ENCODE measurements at places on chromosomes 11 and 22.

GRCh38 chr11:73466643-73467042, 90.4 kb downstream of the RELT start:
- DNase-seq: no peak

- DNase-seq: no peak
Observed at GRCh38 chr11:118415062-118415738, 13.8 kb downstream of the ATP5MG start.

DNA sequence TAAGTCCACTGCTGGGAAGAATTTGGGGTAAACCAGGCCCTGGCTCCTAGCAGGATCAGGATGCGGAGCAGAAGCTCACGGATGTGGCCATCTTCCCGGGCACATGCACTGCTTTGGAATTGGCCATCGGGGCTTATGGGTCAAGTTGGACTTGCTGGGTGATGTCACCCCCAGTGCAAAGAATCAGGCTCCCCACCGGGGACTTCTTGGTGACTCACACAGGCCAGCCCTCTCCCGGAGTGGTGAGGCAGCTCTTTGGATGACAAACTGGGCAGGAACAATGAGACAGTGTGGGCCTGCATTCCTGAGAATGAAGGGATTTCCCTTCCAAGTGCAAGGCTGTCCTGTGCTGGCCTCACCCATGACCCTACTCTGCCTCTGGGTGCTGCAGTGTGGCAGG, 128.8 kb upstream of the ANO1 start:
- no peak for DNase-seq

DNA sequence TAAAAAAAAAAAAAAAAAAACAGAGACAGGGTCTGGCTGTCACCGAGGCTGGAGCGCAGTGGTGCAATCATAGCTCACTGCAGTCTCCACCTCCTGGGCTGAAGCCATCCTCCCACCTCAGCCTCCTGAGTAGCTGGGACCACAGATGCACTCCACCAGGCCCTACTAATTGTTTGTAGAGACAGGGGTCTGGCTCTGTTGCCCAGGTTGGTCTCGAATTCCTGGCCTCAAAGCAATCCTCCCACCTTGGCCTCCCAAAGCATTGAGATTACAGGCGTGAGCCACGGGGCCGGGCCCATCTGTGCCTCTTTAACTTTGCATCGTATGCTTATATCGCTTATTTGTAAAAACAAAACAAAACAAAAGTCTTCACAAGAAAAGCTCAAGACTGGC, 3.1 kb downstream of the CPT1A start:
- peak; percentile 18 for DNase-seq

GRCh38 chr11:7538031-7538430, 24.2 kb downstream of the PPFIBP2 start:
- no peak for DNase-seq

All from activated CD4-positive, alpha-beta T cell treated with anti-CD3 and anti-CD28 coated beads, Interleukin-2, amount 50 U/mL, for 1 hour (primary cell).